ENCODE measurements at places on chromosomes 3 and 15.

DNA sequence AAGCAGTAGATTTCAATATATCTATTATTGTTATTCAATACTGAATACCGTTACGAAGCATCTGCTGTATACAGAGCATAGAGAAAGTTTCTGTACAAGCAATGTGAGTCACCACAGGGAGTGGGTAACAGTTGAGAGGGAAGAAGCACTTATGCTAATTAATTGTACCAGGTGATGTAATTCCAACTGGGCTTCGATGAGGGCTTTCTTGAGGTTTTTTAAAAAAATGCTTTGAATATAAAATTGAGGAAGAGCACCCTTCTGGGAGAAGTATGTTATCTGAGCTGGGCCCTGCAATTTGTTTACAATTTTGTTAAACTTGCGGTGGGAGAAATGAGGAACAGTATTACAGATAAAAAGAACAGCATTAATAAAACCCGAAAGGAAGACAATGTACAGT lies 197.9 kb downstream of the TPRG1 start:
- DNase-seq = no peak

GRCh38 chr15:31098953-31099740 lies 2.4 kb downstream of the TRPM1 start:
- peak; percentile 56 for DNase-seq

DNA sequence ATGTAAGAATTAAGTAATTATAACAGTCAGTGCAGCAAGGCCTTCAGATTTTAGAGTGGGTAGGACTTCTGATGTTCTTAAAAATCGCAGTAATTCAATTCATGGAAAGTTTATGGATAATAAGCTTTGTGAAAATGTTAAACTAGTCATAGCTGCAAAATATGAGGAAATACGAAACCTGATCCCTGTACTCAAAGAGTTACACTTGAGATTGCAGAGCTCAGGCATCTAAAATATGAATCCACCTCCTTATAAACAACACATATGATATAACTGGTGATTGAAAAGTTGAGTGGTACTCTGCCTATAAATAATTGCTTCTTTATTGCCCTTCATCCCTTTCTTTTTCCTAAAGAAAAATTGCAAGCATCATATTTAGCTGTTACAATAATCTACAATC lies 473.3 kb downstream of the OTOL1 start:
- no peak for DNase-seq

- no peak for DNase-seq
Observed at GRCh38 chr15:89332446-89332845, 2.2 kb downstream of the POLG start.

- DNase-seq = no peak
Observed at GRCh38 chr15:47432826-47433225, 284.5 kb upstream of the SEMA6D start.

- peak; percentile 96 for DNase-seq
Observed at GRCh38 chr3:50627407-50628051, 10.6 kb downstream of the MAPKAPK3 start.

- no peak for DNase-seq
Observed at GRCh38 chr3:45165497-45166283, 19.5 kb upstream of the CDCP1 start.

- DNase-seq = no peak
Observed at GRCh38 chr3:135382621-135383020, 582.9 kb upstream of the PPP2R3A start.

DNA sequence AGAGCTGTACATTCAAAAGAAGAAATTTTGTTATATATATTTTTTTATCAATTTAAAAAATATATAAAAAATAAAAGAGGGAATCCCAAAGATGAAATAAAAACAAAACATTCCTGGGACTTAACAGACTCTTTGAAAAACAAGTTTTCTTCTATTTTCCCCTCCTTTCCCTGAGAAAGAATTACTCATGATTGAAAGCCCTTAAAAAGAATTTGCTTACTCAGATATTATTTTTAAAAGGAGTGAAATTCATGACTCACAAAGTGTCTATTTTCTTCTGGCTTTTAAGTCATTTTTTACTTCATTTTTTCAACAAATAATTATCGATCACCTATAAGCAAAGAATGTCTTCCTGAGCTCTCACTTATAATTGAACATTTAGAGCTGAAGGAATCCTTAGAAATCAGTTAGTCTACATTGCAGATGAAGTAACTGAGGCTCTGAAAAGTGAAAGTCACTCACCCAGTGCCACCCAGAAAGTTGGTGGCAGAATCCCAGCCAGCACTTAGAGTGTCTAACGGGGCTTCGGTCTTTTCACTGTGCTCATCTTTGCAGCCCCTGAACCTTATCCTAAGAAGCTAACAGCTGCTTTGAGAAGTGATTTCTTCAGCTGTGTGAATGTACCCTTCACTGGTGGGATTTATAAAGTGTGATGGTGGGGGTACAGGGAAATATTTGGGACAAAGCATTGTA lies 42.5 kb upstream of the NUDT16 start:
- DNase-seq = peak; percentile 17

DNA sequence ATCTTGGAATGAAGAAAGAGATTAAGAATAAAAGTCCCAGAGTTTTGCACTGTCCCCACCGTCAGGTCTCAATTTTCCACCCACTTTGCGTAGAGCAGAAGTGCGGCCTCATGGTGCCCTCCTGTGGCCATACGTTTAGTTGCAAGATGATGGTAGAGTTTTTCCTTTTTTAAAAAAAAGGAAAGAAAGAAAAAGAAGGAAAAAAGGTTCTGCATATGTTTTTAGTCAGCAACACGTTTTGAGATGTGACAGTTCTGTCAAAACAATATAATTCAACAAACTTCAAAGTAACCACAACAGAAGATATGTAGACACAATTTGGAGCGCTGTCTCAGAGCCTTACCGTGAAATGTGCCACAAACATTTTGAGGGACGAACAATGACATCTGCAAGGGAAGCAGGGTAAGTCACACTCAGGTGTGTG lies 24.6 kb downstream of the EBLN2 start:
- DNase-seq = peak; percentile 12
